ENCODE measurements at places on chromosomes 3 and 15.

- DNase-seq: peak; percentile 13
Measured at GRCh38 chr3:50297384-50297775, 1.8 kb downstream of the HYAL3 start.

GRCh38 chr15:99993262-99993661 is 260.0 kb upstream of the LYSMD4 start:
- DNase-seq: no peak

DNA sequence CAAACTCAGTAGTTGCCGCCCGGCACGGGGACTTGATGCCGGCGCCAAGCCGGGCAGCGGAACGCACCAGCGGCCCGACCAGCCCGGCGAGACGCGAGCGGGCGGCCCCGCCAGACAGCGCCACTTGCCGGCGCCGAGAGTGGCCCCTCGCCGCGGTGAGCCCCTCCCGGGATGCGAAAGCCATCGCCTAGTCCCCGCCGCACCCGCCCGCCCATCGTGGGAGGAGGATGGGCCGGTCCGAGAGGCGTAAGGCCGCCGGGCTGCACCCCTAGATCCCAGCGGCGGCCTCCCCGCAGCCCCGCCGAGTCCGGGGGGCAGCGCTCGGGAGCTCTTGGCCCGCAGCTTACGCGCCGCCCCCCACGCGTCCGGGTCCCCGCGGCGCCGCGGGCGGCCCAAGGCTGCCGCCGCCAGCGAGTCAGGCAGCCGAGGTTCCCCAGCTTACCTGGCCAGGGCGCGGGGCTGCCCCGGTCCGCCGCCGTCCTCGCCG is 609 bp downstream of the GOLGA8A start:
- DNase-seq: peak; percentile 41

DNA sequence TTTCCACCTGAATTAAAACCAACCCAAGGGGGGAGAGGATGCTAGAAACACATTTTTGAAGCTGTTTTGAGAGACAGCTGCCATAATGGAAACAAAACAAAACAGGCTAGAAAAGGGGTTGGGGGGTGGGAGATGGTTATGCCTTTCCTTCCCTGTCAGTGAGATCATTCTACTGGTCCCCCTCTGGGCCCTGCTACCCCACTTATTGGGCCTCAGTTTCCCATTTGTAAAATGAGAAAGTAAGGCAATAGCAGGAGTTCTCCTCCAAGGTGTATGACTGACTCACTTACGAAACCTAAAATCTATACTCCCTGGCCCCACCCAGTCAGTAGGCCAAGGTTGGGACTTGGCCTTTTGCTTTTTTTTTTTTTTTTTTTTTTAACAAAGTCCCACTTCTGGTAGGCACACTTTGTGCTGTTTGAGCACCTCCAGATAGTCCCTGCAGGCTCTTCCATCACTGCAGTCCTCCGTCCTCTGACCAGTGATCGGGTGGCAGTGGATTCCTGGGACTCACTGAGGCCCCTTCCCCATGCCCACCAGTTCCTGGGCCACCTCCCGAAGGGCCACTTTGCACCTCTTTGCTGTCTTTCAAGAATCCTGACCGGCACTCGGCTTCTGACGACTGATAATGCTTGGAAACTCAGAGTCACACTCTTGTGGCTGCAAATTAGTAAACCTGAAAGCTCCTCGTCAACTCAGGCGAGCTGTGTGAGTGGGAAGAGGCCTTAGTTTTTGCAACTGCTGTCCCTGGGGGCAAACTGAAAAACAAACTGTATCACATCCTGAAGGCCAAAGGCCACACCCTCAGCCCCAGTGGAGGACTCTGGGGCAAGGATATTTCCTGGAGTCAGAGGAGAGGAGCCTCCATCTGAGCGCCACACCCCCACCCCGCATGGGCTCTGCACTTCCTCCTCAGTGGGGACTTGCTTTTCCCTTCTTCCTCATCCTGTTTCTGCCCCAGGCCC is 6.7 kb upstream of the PSTPIP1 start:
- DNase-seq: no peak

DNA sequence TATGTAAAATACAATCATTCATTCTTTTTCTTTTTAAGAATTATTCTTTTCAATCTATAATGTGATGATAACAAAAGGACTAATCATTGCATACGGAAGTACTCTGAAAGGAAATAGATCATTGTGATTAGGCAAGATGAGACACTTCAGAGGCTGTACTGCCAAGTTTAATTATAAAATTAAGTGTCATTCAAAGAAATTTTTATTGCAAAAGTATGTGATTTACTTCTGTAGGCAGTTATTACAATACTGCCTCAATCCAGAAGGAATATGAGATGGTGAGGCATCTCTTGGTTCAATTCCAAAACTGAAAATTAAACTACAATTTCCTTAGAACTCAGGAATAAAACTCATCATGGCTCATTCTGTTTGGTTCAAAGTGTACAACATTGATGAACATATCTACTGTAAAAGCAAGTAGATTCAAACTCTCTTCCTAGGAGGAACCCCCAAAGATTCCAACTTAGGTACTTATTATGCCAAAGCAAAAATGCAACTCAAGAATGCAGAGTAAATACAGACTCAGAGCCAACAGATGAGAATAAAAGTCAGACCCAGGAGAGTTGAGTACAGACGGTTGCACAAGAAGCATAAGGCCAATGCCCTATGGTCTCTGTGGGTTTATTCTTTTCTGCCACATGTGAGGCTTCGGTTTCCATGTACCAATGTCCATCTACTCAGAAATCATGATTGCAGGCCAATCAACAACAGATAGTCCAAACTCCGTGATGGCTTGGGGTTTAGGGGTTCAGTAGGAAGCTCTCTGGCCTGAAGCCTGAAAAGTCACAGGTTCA is 118.5 kb upstream of the WNT5A start:
- no peak for DNase-seq

GRCh38 chr3:14991818-14992612 is 44.6 kb downstream of the NR2C2 start:
- DNase-seq: no peak

DNA sequence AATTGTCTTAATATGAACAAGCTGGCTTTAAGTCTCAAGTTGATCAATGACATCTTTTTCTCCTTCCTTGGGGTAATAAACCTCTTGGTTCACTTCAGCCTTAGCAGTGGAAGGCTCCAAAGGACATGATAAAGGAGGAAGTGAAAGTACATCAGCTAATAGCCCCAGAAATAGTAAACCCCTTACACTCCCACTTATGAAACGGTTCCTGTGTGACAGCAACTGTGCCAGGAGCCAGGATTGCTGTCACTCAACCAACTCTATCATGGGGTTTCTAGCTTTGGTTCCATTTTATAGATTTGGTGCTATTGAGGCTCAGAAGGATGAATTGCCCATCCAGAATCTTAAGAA is 216.7 kb downstream of the ABHD5 start:
- DNase-seq: no peak

DNA sequence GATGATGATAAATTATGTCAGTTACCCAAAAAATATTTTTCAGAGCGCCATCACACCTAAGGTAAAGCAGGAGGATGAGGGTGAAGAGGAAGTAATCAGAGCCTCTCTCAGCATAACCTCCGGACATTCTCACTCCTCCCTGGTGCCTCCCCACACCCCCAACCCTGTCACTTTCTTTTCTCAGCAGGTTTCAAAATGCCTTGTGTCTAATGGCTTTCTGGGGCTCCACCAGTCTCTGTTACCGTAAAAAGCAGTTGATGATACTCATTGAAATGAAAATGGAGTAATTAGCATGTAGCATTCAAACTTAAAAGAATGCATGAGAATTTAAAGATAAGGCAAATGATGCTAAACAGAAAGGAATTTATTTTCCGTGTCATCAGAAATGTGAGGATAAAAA is 180.0 kb downstream of the ERC2 start:
- no peak for DNase-seq

DNA sequence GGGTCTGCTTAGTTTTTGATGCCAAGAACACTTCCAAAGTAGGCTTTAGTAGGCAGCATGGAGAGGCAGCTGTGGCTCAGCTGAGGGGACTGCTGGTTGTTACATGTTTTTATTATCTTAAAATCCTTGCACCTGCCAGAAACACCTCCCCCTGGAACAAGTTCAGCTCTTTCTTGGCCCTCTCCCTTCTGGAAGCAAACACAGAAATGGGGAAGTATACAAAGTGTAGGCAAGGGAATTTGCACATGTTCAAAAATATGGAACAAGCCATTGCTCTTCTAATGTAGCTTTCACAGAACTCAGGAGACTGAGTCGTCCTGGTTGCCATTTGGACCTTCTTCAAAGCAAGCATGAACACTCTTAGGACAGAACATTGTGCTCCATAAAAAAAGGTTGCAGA is 169.1 kb upstream of the SEMA6D start:
- no peak for DNase-seq

- DNase-seq: no peak
Measured at GRCh38 chr15:70530503-70530902, 232.9 kb downstream of the UACA start.

Data from T-cell (primary cell).